Right atrium auricular region (tissue), 2 donors: ENCODE measurements at places on chromosomes 4 and X. TPM values are rescaled to one million over a fixed set of nuclear protein-coding genes. Genes with fewer than 3 reads are reported as not detected.

UGT2B17 gene
- not detected for total RNA-seq

ADH7 gene
- not detected for total RNA-seq

- no peak for DNase-seq
These were observed 1025.5 kb downstream of the RPA4 start for GRCh38 chrX:97909245-97909644.

DNA sequence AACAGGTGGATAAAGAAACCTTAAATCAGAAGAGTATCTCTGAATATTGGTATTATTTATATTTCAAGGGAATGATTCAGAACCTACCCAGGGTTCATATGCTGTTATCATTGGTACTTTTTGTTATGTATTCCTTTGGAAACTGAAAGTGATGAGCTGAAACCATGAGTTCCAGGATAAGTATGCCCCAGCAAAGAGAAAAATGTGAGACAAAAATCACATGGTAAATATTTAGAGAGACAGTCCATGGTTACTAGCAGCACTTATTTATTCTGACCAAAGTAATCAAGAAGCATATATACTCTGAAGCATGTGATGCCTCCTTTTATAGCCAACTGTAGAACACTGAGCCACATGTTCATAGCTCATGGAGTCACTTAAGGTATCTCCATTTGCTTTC is 277.7 kb downstream of the ARAP2 start:
- DNase-seq = no peak
